Activated naive CD8-positive, alpha-beta T cell treated with anti-CD3 and anti-CD28 coated beads, Interleukin-2, amount 10 ng/mL, durations not matched to agents 7 days and 5 days (primary cell): ENCODE measurements at places on chromosomes 1 and 21.

DNA sequence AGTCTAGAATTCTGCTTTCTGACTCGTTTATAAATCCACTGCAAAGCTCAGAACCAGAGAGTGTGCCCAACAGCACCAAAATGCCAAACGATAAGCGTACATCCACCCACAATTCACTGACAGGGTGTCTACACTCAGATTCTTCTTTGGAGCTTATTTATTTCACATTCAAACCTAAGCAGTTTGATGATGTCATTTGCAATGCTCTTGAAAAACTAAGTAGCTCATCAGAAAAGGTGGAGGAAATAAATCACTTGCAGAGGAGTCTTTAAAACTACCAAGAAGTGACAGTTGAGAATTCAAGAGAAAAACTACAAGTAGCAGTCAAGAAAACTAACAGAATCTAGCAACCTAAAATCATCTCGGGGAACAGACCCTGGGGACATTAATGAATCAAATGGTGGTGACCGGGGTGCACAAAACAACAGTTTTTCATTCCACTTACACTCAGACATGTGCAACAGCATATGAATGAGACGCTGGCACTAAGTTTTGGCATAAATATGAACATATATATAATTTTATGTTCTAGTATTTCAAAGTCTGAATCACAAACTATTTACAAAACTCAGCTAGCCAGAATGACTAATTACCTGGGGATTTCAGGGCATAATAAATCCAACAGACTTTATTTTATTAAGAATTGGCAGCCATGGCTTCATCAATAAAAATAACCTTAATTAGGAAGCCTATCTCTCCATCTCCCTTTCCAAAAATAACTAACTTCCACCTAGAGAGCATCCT is 119.4 kb downstream of the SIPA1L2 start:
- no peak for DNase-seq

- DNase-seq: no peak
Measured at GRCh38 chr1:10989095-10989494, 23.4 kb upstream of the TARDBP start.

GRCh38 chr1:225694151-225694603 is 41.3 kb upstream of the ENAH start:
- DNase-seq: no peak

GRCh38 chr1:17365293-17365692 is 6.7 kb upstream of the PADI6 start:
- no peak for DNase-seq

GRCh38 chr1:199954699-199955098 is 72.8 kb upstream of the NR5A2 start:
- no peak for DNase-seq

DNA sequence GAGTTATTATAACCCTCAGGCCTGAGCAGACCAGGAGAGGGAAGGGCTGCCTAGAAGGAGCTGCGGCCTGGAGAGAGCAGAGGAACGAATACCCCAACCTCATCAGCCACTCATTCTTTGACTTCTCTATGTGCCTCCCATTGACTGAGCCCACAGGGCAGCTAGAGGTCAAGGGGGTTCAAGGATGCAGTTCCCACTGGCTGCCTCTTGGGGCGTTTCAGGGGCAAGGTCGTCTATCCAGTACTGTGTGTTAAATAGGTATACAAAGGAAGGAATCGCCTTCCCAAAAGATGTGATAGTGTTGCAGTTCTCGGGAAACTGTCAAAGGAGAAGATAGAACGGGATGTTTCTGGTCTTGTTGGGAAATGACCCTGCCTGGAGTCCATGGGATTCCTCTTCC is 250.6 kb downstream of the PRDM2 start:
- no peak for DNase-seq

- DNase-seq: no peak
Measured at GRCh38 chr1:207463571-207463970, 9.4 kb downstream of the CR2 start.

DNA sequence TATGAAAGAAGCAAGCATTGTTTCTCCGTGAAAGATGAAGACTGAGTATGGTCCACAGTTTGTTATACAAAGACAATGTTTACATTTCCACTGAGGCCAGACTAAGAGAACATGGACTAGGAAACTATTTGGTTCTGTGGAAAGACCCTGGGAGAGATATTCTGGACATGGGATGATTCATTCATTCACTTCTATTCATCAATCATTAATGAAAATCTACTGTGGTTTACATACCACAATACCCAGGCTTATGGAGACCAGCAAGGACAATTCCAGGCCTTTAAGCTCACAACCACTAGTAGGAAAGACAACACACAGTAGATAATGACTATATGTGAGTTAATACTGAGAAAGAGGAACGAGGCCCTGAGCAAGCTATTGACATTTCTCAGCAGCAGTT is 125.4 kb downstream of the TBX15 start:
- DNase-seq: no peak

GRCh38 chr1:164801246-164801731 is 242.3 kb downstream of the PBX1 start:
- no peak for DNase-seq

GRCh38 chr21:39161064-39161463 is 22.2 kb downstream of the PSMG1 start:
- DNase-seq: no peak

DNA sequence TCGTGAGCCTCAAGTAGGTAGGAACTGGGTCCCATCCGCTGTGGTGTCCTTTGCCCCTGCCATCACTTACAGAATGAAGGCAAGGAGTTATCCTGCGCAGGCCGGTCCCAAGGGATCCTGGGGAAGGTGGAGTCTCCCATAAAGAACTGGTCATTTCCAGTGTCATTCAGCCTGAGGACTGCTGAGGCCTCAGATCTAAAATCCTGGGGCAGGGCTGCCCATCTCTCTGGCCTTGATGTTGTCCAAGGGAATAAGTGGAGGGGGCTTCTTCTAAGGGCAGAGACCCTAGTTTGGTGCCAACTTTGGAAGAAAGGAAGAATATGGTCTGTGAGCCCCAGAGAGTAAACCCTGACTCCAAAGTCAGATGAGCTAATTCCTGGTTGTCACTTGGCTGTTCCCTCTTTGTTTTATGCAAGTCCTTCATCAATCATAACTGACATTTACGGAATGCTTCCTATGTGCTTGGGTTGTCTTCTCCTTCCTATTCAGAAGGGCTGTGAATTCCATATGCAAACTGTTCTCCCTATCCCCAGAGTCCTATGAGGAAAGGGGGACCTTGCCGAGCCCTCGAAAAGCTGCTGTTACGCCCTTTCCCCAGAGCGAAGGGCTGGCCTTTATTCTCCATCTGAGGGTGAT is 6.9 kb downstream of the IFI6 start:
- no peak for DNase-seq

DNA sequence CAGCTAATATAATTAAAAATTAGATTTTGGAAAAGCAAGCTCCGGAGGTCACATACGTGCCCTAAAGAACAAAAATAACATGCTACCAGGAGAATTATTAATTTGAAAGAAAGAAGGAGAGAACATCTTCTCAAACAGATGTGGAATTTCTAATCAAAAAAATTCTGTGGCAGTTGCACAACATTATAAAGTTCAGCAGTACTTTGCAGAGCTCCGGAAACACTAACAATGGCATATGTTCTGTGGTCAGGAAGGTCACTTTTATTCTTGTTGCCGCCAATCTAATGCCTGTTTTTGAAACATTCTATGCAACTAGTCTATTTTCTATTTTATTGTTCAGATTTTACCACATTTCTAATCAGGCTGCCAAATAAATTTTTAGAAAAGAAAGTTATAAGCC is 186.8 kb downstream of the SMYD3 start:
- DNase-seq: no peak

GRCh38 chr21:42091899-42092508 is 20.9 kb downstream of the UMODL1 start:
- DNase-seq: no peak

GRCh38 chr21:16154321-16154720 is 424.5 kb downstream of the USP25 start:
- no peak for DNase-seq

- no peak for DNase-seq
Measured at GRCh38 chr1:216766633-216767327, 43.6 kb upstream of the ESRRG start.

DNA sequence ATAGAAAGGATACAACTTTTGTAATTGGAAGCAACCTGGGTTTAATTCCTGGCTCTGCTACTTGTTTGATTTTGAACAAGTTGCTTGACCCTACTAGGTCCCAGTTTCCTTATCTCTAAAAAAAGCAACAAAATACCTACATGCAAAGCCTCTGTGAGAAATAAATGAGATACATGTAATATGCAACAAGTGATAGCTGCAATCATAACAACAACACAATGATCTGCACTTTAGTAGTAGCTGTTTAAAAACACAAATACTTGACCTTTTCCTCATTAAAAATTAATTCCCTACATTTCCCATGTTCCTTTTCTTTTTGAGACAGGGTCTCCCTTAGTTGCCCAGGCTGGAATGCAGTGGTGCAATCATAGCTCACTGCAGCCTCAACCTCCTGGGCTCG is 40.0 kb downstream of the FRRS1 start:
- DNase-seq: no peak

GRCh38 chr1:211468595-211468994 is 23.4 kb downstream of the RD3 start:
- no peak for DNase-seq
